CD4-positive, alpha-beta T cell treated with Interleukin-2 at 100 ng/mL for 4 hours (primary cell): ENCODE measurements at places on chromosomes 11 and 22.

GRCh38 chr22:23392420-23393121 is 187.5 kb downstream of the IGLL1 start:
- no peak for DNase-seq

DNA sequence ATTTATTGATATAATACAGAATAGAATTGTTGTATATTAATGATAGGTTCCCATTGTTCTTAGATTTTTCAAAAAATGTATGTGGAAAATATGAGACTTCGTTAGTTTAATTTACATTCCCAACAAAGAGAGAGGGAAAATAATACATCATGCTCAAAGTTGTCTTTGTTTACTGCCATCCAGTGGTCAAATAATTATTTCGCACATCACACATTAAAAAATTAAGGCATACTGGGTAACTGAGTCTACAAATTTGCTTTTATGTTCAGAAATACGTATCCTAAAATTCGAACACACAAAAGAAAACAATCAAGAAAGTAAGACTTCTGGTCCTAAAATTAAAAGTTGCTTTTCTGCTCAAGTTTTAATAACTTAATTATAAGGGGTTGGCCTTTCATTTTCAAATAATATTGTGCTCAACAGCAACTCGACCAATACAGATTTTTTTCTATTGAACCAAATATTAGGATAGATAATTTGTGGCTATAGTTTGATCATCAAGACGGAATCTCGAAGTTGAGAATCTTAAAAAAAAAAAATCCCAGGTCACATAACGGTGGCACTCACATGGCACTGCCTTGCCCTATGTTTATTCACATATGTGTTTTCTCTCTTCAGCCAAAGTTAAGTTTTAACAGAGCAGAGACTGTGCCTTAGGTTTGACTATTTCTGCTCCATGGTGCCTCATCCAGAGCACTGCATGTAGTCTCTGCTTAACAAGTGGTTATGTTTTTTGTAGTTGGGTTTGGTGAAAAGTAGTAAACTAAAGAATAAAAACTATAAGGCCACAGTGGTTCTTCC is 12.3 kb downstream of the PDGFD start:
- no peak for DNase-seq

- DNase-seq, result peak; percentile 93
Observed at GRCh38 chr11:118401151-118401879, at the start of gene ATP5MG. Gene ATP5MG (plus strand): TSS chr11:118401606. CDS start chr11:118401666, 60 bp downstream.

DNA sequence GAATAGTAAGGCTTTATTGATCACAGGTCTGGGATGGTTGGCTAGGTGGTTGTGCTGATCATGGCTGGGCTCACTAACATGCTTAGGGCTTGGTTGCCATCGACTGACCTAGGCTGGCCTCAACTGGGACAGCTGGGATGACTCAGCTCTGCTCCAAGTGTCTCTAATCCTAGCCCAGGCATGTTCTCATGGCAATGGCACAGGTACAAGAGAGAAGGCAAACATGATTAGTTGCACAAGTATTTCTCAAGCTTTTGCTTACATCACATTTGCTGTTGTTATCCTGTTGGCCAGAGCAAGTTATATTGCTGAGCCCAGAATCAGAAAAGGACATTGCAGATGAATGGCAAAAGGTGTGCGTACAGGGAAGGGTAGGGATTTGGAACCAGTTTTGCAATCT is 68.5 kb upstream of the SLC35C1 start:
- no peak for DNase-seq

DNA sequence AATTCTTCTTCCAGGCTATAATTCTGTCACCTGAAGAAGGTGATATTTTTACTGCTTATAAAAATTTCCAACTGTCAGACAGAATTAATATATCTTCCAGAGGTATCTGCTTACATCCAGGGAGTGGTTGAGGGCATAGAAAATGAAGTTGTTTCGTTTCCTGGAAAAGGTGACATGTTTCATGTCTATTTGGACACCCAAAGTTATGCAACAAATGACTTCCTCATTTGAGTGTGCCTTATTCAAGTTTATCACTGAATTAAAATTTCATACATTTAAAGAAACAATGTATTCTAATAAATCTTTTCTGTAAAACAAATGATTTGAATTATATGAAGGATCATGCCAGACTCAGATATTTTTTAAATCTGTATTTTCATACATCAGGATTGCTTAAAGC is 8.5 kb upstream of the GRAMD1B start:
- no peak for DNase-seq

- DNase-seq, result no peak
Observed at GRCh38 chr11:88105526-88105925, 69.7 kb downstream of the RAB38 start.

- peak; percentile 13 for DNase-seq
Observed at GRCh38 chr11:32090545-32091370, at the start of gene RCN1. Gene RCN1 (plus strand): TSS chr11:32091074. CDS start chr11:32091197, 123 bp downstream.

- DNase-seq, result no peak
Observed at GRCh38 chr11:33013755-33014154, 1.9 kb upstream of the DEPDC7 start.

- no peak for DNase-seq
Observed at GRCh38 chr11:61972112-61972671, 4.8 kb upstream of the FTH1 start.

DNA sequence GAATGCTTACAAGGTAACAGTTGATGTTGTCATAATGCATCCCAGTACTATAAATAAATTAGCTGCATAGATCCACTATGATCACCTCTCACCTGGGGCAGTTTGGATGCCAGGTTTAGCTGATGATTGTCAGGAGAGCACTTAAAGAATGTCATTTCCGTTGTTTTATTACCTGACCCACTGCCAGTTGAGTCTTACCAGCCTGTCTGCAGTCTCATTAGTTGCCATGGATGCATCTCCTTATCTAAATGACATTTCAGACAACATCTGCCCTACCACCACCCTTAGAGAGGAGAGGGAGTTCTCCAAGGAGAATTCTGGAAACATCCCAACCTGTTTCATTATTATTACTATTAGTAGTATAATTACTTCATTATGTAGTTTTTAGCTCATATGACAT is 339.1 kb upstream of the API5 start:
- DNase-seq, result no peak

GRCh38 chr22:36546092-36546804 is 17.3 kb upstream of the EIF3D start:
- DNase-seq, result no peak

GRCh38 chr11:133917921-133918607 is 38.7 kb downstream of the IGSF9B start:
- DNase-seq, result no peak

GRCh38 chr22:32175115-32175514 is 16.0 kb upstream of the C22orf42 start:
- no peak for DNase-seq

DNA sequence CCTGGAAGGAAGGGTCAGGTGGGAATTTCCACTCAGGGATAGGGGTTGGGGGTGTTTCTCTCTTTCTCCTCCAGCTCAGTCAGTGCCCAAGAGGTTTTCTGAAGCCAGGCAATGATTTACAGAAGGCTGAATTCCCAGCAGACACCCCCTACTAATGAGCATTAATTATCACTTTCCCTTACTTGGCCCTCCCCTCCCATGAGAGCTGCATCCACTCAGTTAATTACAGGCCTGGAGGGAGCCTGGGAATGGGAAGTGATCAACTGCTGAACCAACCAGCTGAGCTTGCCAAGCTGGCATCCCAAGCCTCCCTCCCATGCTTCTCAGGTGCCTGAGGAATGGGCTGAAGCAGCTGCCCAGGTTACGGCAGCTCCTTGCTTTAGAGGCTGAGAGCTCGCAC is 992 bp downstream of the LGALS12 start:
- DNase-seq, result no peak

- no peak for DNase-seq
Observed at GRCh38 chr11:20599221-20600019, at the start of gene SLC6A5. Gene SLC6A5 (plus strand): TSS chr11:20599608. CDS start chr11:20599673, 65 bp downstream.

- DNase-seq, result no peak
Observed at GRCh38 chr22:20624161-20624616, 116.8 kb downstream of the MED15 start.

DNA sequence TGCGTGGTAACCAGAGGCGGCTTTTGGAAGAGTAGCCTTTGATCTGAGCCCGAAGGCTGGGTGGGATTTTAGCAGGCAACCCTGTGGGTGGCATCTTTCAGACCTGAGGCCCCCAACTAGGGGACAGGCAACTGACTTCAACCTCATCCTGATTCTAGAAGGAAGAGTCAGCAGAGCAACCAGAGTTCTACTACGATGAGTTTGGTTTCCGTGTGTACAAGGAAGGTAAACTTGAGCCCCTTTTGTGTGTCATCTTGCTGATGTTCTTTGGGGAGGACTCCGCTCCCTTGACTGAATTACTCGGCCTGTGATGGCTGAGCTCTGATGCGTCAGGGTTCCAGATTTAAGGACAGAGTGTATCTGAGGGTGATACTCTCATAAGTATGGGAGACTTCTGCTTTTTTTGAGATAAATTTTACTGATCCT is 31.6 kb downstream of the SGSM3 start:
- peak; percentile 38 for DNase-seq

DNA sequence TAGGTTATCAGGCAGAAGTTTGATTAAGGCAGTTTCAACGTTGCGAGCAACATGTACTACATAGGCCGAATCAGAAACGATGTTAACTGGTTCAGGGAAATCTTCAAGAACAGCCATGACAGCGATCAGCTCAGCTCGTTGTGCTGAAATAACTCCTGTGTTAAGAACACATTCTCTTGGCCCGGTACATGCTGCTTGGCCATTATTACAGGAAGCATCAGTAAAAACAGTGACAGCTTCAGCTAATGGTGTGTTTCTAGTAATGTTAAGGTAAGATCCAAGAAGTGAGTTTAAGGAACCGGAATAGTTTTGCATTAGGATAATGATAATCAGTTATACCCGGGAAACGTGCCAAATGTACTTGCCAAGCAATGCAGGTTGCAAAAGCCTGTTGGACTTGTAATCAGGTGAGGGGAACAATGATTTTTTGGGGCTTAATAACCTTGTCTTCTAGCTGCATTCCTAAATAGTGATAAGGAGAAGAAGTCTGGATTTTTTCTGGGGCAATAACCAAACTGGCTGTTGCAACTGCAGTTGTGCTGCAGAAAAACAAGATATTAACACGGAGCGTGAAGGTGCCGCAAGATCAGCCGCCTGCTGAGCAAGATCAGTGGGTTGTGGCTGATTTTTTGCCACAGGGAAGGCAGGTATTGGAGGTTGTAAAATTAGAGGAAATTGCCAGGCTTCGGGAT is 14.3 kb downstream of the OR52K1 start:
- no peak for DNase-seq

DNA sequence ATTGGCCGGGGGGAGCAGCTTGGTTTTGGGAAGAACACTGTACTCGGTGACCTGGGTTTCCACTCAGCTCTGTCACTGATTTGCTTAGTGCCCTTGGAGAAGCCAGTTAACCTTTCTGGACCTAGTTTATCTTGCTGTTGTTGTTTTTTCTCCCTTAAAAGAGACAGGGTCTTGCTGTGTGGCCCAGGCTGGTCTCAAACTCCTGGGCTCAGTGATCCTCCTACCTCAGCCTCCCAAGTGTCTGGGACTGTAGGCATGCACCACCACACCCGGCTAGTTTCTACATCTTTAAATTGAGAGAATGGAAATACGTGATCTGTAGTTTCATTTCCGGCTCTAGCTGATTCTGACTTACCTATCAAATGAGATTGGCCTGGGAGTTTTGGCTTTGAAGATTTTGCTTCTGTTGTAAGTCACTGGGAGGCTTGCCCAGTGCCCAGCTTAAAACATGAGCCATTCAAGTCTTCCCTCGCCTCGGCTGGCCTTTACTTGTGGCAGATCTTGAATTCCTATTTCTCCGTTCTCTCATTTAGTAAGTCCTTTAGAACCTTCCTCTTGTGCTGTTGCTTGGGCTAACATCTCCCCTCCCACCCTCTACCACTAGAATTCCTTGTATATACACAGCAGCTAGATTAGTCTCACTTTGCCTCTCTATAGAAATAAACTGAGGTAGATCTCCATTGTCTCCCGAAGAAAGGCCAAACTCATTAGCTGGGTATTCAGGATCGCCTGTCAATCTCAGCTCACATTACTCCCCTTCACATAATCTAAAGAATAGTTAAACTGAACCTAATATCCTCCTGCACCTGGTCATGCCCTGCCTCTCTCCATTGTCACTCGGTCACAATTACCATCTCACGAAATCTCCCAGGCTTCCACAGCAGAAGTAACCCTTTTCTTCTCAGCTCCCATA is 87.7 kb upstream of the SLC25A18 start:
- no peak for DNase-seq

DNA sequence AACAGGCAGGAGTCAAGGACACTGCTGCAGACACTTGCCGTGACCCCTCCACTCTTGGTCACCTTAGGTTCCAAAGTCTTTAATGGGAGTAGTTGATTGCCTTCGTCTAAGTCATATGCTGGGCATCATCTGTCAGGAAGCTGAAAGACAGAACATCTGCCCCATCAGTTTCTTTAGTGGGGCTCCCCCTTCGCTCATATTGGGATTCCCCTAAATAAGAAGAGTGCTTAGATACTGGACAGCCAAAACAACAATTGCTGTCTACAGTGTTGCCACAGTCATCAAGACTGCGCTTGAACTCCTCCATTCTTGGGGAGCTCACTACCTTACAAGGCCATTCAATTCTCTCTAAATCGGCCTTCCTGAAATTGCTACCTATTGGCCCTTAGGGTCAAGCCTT is 58.5 kb downstream of the UBASH3B start:
- no peak for DNase-seq

DNA sequence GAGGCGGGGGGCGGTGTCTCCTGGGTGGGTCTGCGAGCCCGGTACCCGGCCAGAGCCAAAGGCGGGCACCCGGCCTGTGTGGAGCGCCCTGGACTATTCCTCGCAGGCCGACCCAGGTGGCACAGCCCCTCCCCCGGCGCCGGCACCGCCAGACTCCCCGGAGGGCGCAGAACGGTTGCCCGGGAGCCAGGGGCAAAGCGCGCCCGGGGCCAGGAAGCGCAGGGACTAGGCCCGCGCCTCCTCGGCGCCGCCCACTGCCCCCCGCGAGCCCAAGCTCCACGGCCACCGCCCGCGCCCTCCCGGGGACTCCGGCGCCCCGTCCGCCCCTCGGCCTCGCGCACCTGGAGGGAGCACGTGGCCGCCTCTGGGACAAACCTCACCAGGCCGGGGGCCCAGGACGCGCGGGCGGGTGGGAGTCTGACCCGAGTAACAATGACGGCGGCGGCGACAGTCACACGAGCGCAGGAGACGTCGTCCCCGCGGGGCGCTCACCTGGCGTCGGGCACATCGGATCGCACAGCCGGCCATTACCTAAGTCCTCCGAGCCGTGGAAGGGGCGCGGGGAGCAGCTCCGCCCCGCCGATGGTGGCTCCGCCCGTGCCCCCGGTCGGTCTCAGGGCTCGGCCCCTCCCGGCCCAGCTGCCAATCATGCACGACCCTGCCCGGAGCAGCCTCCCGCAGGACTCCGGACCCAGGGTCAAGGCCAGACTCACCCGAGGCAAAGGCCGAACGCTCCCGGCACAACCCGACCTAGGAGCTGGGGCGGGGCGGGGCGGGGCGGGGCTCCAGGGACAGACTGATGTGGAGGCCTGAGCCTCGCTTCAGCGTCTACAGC is 7.4 kb downstream of the PLXNB2 start:
- no peak for DNase-seq

DNA sequence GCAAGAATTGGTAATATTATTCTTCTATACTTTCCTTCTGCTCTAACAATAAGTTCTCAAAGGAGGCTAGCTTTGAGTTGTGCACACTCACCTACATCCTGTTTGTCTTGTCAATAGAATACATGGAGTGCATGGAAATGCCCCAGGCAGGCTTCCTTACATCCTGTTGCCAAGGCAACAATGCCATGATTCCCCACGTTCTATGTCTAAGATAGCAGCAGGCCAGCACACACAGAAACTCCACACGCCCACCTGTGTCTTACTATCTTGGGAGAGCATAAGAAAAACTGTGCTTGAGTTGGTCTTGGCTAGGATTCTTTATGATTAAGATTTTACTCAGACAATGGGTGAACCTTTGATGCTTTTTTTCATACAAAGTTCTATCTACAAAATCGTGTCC is 379.2 kb downstream of the AASDHPPT start:
- DNase-seq, result no peak
